ENCODE measurements at places on chromosomes 5 and 9. TPM values are rescaled to one million over a fixed set of nuclear protein-coding genes. Genes with fewer than 3 reads are reported as not detected.

CER1 gene
- total RNA-seq, result not detected

C6 gene
- total RNA-seq, result not detected

PCDHGA5 gene
- 0.57 TPM for total RNA-seq

FBXW5 gene
- 66.8 TPM for total RNA-seq

GRCh38 chr9:20494035-20494434 lies 128.3 kb downstream of the MLLT3 start:
- no peak for DNase-seq

GRCh38 chr5:150523472-150524350 lies 15.8 kb downstream of the NDST1 start:
- DNase-seq, result peak; percentile 69

- DNase-seq, result no peak
Observed at GRCh38 chr9:20562051-20562450, 60.2 kb downstream of the MLLT3 start.

GRCh38 chr5:13212886-13213285 lies 731.6 kb downstream of the DNAH5 start:
- no peak for DNase-seq

- DNase-seq, result no peak
Observed at GRCh38 chr9:125651576-125652232, 55.3 kb downstream of the MAPKAP1 start.

- DNase-seq, result no peak
Observed at GRCh38 chr9:70403618-70404025, 10.8 kb downstream of the KLF9 start.

- no peak for DNase-seq
Observed at GRCh38 chr5:123164054-123164453, 75.0 kb downstream of the PRDM6 start.

DNA sequence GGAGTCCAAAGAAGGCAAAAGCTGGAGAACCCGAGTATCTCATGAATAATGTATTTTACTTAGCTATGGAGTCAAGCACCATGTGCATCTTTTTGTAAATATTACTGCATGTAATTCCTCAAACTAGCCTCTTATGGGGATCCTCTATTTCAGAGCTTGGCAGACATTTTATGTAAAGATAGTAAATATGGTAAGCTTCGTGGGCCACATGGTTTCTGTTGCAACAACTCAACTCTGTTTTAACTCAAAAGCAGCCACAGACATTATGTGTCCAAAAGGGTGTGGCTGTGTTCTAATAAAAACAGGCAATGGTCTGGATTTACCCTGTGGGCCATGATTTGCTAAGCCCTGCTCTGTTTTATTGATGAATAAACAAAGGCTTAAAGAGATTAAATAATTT lies 17.3 kb downstream of the DAPK1 start:
- DNase-seq, result no peak

DNA sequence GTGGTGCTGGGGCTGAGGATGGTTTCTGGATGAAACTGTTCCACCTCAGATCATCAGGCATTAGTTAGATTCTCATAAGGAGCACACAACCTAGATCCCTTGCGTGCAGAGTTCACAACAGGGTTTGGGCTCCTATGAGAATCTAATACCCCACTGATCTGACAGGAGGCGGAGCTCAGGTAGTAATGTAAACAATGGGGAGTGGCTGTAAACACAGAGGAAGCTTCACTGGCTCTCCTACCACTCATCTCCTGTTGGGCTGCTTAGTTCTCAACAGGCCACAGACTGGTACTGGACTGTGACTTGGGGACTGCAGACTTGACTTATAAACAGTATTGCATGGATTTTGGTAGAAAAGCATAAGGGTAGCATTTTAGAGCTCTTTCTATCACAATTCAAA lies 870.7 kb upstream of the CDH10 start:
- DNase-seq, result no peak

Measured in Caco-2 (cell line).